Hair follicular keratinocyte (primary cell): ENCODE measurements at places on chromosomes 2 and 18. TPM values are rescaled to one million over a fixed set of nuclear protein-coding genes. Genes with fewer than 3 reads are reported as not detected.

Gene LYG2
- not detected in 2 replicates for total RNA-seq

Gene CCDC178
- not detected in 2 replicates for total RNA-seq

Gene LGALSL
- 6.2 and 10.6 TPM in 2 replicates for total RNA-seq

Gene SERPINB4
- 1.9 TPM in 2 replicates for total RNA-seq

Gene TUBB8B
- total RNA-seq = 0.55 TPM in 1 of 2 replicates, not detected in the other

Gene HOXD11
- not detected in 2 replicates for total RNA-seq

Gene FSIP2
- 0.08 TPM in 2 replicates for total RNA-seq

Gene PCARE
- not detected in 2 replicates for total RNA-seq

Gene KIAA2012
- total RNA-seq = not detected in 2 replicates

Gene MYL1
- not detected in 2 replicates for total RNA-seq

Gene RESP18
- total RNA-seq = not detected in 2 replicates

Gene KIF3C
- total RNA-seq = 16.3 and 22.1 TPM in 2 replicates

Gene SCN7A
- not detected in 2 replicates for total RNA-seq

Gene AQP12A
- total RNA-seq = not detected in 2 replicates

Gene RAB27B
- 4.3 and 5.5 TPM in 2 replicates for total RNA-seq

Gene GAL3ST2
- not detected in 2 replicates for total RNA-seq

Gene PRSS56
- not detected in 2 replicates for total RNA-seq

Gene CD8B2
- total RNA-seq = not detected in 2 replicates

Gene LAMA1
- 20.2 and 36.9 TPM in 2 replicates for total RNA-seq

Gene DCDC2C
- total RNA-seq = not detected in 2 replicates

Gene ACADL
- not detected in 2 replicates for total RNA-seq

Gene ZEB2
- 0.23 TPM in 1 of 2 replicates, not detected in the other for total RNA-seq

Gene NOSTRIN
- total RNA-seq = not detected in 2 replicates

Gene TIGD1
- total RNA-seq = 0.70 and 1.9 TPM in 2 replicates

Gene RGPD6
- total RNA-seq = 1.5 and 14.2 TPM in 2 replicates

Gene TIMM21
- 36.7 and 79.4 TPM in 2 replicates for total RNA-seq

Gene TSPYL6
- total RNA-seq = not detected in 2 replicates

Gene C2orf15
- total RNA-seq = 0.16 and 2.3 TPM in 2 replicates

Gene ITGB6
- 58.8 and 59.2 TPM in 2 replicates for total RNA-seq

Gene GPR39
- 5.5 and 7.3 TPM in 2 replicates for total RNA-seq

Gene CRYBA2
- total RNA-seq = not detected in 2 replicates

Gene TMEFF2
- total RNA-seq = 0.08 TPM in 1 of 2 replicates, not detected in the other

Gene STPG4
- total RNA-seq = not detected in 2 replicates

Gene GKN2
- total RNA-seq = not detected in 2 replicates

Gene TUBA4B
- not detected in 2 replicates for total RNA-seq

Gene GPR45
- total RNA-seq = not detected in 2 replicates
